ENCODE measurements at places on chromosomes 16 and 17.

- DNase-seq, result no peak
These were observed 96.6 kb downstream of the WDR59 start for GRCh38 chr16:74888232-74888862.

- DNase-seq, result no peak
These were observed 9.9 kb upstream of the BAIAP3 start for GRCh38 chr16:1323296-1324239.

DNA sequence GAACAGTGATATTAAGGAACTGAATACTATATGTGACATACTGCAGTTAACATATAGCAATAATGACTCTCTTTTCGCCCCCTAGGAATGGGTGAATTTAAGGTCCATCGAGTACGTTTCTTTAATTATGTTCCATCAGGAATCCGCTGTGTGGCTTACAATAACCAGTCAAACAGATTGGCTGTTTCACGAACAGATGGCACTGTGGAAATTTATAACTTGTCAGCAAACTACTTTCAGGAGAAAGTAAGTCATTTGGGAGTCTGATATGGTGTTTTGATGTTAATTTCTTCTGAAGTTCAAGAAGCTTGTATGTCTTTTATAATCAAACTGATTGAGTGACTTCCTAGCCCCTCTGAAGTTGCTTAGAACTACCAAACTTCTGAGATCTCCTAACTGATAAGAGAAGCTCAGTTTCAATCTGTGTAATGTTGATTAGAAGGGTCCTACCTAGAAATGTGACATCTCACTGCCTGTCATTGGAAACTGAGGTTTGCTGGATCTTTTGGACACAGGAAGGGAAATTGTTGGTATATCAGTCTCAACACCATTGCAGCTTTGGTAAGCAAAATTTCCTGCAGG lies 1.0 kb downstream of the UTP4 start:
- no peak for DNase-seq

DNA sequence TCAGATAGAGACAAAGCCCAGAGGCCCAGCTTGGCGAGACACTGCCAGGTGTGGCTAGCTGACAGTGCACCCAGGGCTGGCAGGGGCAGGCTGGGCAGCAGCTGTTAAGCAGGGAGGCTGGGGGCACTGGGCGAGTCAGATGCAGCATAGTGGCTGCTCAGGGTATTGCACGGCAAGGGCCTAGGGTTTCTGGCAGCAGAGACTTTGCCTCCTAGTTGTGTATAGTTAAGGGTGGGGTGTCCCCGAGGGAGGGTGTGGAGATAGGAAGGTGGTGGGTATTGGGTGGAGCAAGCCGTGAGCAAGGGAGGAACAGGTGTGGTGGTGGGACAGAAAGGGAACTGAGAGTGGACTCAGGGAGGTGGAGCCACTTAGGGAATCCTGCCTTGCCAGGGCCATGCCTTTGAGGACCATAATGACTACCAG lies 66.0 kb downstream of the SMPD3 start:
- no peak for DNase-seq

GRCh38 chr17:55654022-55654421 lies 68.6 kb downstream of the TMEM100 start:
- DNase-seq, result no peak

DNA sequence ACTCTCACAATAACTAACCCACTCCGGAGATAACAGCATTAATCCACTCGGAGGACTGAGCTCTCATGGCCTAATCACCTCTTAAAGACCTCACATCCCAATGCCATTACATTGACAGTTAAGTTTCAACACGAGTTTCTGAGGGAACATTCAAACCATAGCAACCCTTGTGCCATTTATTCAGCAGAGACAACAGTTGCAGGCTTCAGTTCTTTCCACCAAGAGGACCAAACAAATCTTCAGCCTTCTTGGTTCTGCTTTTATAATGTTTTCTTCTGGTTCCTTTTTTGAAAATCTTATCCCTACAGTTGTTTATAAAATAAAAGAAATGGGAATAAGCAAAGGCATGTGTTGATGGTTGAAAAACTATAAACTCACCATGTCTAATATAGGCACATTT lies 2.1 kb upstream of the CD300E start:
- DNase-seq, result no peak
